ENCODE measurements at places on chromosomes 12 and 14. TPM values are rescaled to one million over a fixed set of nuclear protein-coding genes. Genes with fewer than 3 reads are reported as not detected.

Gene SLC39A2
- total RNA-seq = not detected

Gene RPS6KA5
- total RNA-seq = 47.6 TPM

Gene CCDC175
- total RNA-seq = not detected

Gene GALNT6
- 15.4 TPM for total RNA-seq

Gene TFCP2
- total RNA-seq = 33.6 TPM

Gene TGM1
- 4.5 TPM for total RNA-seq

Gene CATSPERB
- 3.3 TPM for total RNA-seq

Gene MANSC4
- not detected for total RNA-seq

Gene LRTM2
- not detected for total RNA-seq

Data from activated naive CD4-positive, alpha-beta T cell treated with anti-CD3 and anti-CD28 coated beads, Interleukin-2, amount 10 ng/mL, durations not matched to agents 5 hours and 36 hours (primary cell).